GDM1 (cell line): ENCODE measurements at places on chromosomes 2 and 18.

- no peak for DNase-seq
These were observed 65.8 kb downstream of the ZAP70 start for GRCh38 chr2:97779141-97779540.

GRCh38 chr2:46252891-46253659 lies 44.1 kb upstream of the EPAS1 start:
- DNase-seq = no peak

DNA sequence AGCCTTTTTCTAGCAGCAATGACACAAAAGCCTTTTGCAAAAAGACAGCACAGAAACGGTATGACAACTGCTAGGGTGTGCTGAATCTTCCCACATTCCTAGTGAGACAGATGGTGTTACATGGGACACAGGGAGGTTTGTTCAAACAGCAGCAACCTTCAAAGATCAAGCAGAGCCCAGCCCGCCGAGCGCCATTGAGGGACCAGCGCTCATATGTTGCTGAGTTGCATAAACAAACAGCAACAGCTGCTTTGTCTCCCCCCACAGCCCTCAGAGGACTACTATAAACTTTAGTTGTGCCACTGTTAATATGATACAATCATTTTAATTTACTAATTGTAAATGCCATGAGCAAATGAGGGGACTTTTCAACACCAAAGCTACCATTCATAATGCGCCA lies 117.7 kb downstream of the ZEB2 start:
- DNase-seq = no peak

DNA sequence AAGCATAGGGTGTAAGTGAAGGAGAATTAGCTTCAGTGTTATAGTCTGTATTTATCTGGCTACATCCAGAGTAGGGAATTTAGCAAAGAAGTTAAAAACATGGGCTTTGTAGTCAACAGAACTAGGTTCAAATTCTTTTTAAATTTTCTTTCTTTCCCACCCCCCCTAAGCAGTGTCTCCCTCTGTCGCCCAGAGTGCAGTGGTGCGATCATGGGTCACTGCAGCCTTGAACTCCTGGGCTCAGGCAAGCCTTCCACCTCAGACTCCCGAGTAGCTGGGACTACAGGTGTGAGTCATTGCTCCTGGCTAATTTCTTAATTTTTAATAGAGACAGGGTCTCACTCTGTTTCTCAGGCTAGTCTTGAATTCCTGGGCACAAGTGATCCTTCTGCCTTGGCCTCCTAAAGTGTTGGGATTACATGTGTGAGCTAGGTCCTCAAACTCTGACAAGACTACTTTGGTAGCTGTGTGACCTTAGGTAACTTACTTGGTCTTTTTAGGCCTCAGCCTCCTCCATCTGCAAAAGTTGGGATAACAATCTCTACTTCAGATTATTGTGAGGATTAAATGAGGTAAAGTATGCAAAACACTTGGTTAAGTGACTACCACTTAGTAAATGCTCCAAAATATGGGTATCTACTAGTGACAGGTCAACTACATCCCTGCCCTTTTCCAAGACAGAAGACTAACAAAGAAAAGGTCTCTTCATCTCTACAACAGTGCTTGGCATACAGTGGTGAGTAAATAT lies 17.8 kb downstream of the DOK1 start:
- no peak for DNase-seq

DNA sequence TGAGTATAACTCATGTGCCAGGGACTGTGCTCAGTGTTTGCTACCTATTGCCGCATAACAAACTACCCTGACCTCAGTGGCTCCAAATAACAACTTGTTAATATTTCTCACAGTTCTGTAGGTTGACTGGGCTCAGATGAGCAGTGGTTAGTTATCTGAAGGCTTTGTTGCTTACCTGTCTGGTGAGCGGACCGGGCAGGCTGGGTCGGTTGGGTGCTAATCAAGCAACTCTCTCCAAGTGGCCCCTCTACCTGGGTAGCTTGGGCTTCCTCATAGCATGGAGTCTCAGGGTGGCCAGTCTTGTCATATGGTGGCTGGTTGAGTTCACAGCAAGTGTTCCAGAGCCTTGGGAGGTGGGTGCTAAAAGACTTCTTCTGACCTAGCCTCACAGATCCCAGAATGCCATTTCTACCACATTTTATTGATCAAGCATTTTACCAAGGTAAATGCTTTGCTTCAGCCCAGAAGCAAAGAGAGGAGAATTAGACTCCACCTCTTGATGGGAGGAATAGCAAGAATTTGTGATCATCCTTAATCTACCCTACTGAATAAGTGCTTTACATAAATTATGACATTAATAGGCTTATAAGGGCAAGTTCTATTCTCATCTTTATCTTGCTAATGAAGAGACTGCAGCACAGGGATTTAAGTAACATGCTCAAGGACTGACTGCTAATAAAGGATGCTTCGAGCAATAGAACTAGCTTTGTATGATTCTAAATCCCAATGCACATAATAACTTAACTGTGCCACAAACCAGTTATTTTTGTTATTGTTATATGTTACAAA lies 16.9 kb downstream of the RAB31 start:
- no peak for DNase-seq

DNA sequence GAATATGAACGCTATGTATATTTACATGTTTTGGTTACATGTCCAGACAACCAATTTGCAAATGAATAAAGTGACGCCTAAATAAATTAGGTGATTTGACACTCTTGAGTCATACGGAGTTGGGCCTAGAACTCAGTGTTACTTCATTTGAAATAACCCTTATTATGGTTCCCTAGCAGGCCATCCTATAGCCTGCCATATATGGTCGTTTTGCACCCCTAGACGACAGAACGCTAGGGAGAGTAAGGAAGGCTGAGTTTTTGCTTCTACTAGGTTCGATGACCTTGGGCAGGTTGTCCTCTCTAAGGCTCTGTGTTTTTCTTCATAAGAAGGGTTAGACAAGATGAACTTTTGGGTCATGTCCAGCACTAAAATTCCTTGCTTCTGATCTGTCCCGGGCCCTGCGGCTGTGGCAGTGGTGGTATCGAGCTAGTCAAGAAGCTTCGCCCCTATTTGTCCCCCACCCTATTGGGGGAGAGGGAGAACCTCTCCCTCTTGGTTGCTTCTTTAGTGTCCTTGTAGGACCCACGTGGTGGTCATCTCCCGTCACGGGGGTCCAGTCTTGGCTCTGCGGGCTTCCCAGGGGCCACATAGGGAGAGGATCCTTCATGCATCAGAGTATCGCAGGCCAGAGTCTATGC lies 574 bp upstream of the EML4 start:
- no peak for DNase-seq

GRCh38 chr2:230875347-230876315 lies 10.9 kb downstream of the ITM2C start:
- no peak for DNase-seq

- DNase-seq = no peak
These were observed 53.5 kb upstream of the ID2 start for GRCh38 chr2:8628179-8628865.

GRCh38 chr18:28005164-28005563 lies 171.8 kb downstream of the CDH2 start:
- DNase-seq = no peak

- no peak for DNase-seq
These were observed 57.4 kb upstream of the GRB14 start for GRCh38 chr2:164678631-164679149.
